ENCODE measurements at places on chromosomes 7 and 10. TPM values are rescaled to one million over a fixed set of nuclear protein-coding genes. Genes with fewer than 3 reads are reported as not detected.

Gene DYNC1I1
- total RNA-seq: not detected

GRCh38 chr7:135942614-135943013, 34.5 kb downstream of the MTPN start:
- no peak overlapping the region for H3K27ac ChIP-seq
- H3K4me1 ChIP-seq: peaks cover 14% of the 10 kb centered on the region
- H3K4me3 ChIP-seq: no peak overlapping the region
- peaks cover 11% of the 10 kb centered on the region for H3K36me3 ChIP-seq
- DNase-seq: no peak

DNA sequence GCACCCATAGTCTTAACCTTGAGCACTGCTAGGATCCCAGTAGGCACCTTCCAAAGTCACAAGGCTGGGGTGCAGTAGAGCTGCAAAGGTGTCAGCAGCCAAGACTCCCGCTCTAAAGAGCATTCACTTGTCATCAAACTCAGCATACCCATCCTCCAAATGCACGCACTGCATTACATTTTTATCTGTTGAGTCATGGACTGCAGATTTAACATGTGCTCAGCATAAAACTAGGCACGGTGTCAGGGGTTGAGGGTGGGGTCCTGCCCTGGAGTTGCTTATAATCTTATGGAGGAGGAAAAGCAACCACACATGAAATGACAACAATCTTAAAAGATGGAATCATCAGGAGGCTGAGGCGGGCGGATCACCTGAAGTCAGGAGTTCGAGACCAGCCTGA, 102.6 kb downstream of the PARP12 start:
- H3K4me3 ChIP-seq: no peak overlapping the region
- DNase-seq: no peak
- H3K27me3 ChIP-seq: peaks cover 2% of the 10 kb centered on the region
- H3K36me3 ChIP-seq: no peaks in the 10 kb centered on the region
- H3K4me1 ChIP-seq: no peaks in the 10 kb centered on the region

DNA sequence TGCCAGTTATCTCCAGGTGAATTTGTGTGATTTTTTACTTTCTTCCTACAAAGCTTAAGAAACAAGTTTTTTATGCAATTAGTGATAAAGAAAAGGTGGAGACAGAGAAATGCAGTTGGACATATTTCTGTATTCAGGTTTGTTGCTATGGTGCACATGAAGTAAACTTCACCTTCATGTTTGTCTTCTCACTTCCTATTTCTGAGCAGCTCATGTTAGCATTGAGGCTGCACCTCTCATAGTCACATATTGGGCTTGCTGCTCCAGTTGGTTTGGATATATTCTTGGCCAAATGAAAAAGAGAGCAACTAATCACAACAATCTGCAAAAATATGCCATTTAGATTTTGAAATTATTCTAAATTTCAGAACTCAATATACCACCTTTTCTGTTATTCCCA, 475.6 kb upstream of the ZWINT start:
- H3K4me3 ChIP-seq: no peak overlapping the region
- H3K27me3 ChIP-seq: no peaks in the 10 kb centered on the region
- no peak for DNase-seq

GRCh38 chr10:44513591-44513990, 128.7 kb upstream of the CXCL12 start:
- H3K4me1 ChIP-seq: no peaks in the 10 kb centered on the region
- no peak for DNase-seq
- no peaks in the 10 kb centered on the region for H3K36me3 ChIP-seq
- no peak overlapping the region for H3K4me3 ChIP-seq
- H3K27ac ChIP-seq: no peak overlapping the region

GRCh38 chr10:8520382-8520781, 465.9 kb downstream of the GATA3 start:
- H3K27me3 ChIP-seq: peaks cover 6% of the 10 kb centered on the region
- no peak overlapping the region for H3K27ac ChIP-seq
- no peaks in the 10 kb centered on the region for H3K36me3 ChIP-seq

DNA sequence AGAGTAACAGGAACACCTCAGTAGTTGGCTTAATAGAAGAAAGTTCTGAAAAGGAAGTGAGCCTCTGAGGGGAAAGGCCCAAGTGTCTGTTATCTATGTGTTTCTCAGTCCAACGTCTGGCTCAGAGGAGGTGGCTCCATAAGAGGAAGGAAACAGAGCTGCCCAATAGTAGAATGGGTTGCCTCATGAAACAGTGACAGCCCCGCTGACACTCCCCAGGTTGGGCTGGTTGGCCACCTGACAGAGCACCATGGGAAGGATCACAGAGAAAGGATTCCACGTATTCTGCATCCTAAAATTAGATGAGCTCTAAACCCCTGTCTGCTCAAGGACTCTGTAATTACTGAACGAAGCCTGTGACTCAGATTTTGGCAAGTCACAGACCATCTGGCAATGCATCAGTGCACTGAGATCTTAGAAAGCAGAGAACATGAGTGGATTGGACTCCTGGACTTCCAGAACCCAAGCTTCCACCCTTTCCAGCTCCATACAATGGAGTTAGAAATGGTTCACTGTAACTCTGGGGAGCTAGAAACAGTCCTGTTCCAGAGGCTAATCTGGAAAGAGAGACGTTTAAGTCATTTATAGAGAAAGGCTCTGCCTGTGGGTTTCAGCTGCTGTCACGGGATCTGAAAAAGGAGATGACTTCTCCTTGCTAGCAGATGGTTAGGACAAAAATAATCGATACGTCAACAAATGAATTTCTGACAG, 2.9 kb downstream of the PKD2L1 start:
- H3K36me3 ChIP-seq: no peaks in the 10 kb centered on the region
- H3K27me3 ChIP-seq: peaks cover 15% of the 10 kb centered on the region
- peak overlapping the region; percentile 45 for H3K4me3 ChIP-seq
- no peak for DNase-seq
- H3K4me1 ChIP-seq: peaks cover 13% of the 10 kb centered on the region

- no peak overlapping the region for H3K27ac ChIP-seq
- H3K36me3 ChIP-seq: no peaks in the 10 kb centered on the region
- H3K4me3 ChIP-seq: no peak overlapping the region
- no peaks in the 10 kb centered on the region for H3K27me3 ChIP-seq
- H3K4me1 ChIP-seq: no peaks in the 10 kb centered on the region
- DNase-seq: no peak
Measured at GRCh38 chr7:115356139-115356746, 434.3 kb downstream of the MDFIC start.

DNA sequence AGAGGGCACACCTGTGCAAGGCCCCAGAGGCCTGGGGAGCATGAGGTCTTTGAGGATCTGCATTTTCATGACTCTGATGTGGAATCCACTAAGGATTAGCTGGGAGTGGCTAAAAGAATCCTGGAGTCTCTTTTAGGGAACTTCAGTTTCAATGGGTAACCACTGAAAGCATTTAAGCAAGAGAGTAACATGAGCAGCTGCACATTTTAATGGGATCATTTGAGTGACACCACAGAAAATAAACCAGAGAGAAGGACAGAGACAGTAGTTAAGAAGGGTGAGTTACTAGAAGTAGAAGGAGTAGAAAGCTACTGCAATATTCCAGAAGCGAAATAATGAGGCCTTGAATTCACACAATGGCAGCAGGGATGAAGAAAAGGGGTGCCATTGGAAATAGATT, 5.2 kb downstream of the GOT1 start:
- H3K27ac ChIP-seq: peak overlapping the region; percentile 4
- peaks cover 9% of the 10 kb centered on the region for H3K36me3 ChIP-seq
- peaks cover 15% of the 10 kb centered on the region for H3K4me1 ChIP-seq
- no peak for DNase-seq

DNA sequence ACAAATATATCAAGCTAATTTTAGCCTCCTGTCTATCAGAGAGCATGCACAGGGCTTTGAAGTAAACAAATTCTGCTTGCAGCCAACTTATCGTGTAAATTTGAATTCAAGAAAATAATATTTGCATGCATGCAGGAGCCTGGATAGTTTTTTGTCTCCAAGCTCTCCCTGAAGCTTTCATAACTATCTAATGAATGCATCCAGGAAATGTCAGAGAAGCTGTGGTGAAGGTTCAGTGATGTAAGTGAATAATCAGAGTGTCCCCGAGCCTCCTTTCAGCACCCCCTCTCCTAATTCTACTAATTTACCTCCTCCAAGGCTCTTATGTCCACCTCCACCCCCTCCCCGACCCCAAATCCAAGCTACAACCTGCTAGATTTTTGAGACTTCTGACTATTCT, 172.0 kb upstream of the ZNF32 start:
- H3K27ac ChIP-seq: no peak overlapping the region
- peaks cover 3% of the 10 kb centered on the region for H3K36me3 ChIP-seq
- DNase-seq: no peak
- H3K4me1 ChIP-seq: peaks cover 40% of the 10 kb centered on the region
- no peaks in the 10 kb centered on the region for H3K27me3 ChIP-seq

DNA sequence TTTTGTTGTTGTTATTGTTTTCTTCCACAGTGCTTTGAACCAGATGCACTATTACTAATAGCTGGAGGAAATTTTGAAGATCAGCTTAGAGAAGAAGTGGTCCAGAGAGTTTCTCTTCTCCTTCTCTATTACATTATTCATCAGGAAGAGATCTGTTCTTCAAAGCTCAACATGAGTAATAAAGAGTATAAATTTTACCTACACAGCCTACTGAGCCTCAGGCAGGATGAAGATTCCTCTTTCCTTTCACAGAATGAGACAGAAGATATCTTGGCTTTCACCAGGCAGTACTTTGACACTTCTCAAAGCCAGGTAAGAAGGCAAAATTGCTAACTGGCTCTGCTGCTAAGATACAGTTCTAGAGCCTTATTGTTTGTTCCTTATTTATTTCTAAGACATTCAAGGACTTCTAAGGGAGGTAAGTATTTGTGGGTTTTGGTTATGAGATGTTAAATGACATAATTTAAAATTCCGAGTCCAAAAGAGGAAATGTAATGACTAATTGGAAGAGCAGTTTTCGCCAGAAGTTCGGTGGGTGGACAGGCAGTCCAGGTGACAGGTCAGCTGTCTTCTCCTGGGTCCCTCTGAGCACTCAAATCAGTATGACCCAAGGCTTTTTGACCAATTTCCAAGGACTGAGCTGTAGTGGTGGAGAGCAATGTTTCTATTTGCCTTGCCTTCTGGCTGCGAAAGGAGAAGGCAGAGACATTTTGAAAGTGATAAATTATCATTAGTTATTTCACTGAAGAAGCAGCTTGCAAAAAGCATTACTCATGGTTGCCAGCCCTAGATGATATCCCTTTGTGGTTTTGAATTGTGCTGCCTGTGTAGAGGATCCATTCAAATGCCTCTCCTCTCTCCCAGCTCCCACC, 10.1 kb downstream of the SLC39A12 start:
- DNase-seq: no peak
- no peaks in the 10 kb centered on the region for H3K4me1 ChIP-seq
- no peaks in the 10 kb centered on the region for H3K27me3 ChIP-seq
- no peak overlapping the region for H3K27ac ChIP-seq
- no peak overlapping the region for H3K4me3 ChIP-seq

Gene ADARB2
- 0.40 TPM for total RNA-seq

DNA sequence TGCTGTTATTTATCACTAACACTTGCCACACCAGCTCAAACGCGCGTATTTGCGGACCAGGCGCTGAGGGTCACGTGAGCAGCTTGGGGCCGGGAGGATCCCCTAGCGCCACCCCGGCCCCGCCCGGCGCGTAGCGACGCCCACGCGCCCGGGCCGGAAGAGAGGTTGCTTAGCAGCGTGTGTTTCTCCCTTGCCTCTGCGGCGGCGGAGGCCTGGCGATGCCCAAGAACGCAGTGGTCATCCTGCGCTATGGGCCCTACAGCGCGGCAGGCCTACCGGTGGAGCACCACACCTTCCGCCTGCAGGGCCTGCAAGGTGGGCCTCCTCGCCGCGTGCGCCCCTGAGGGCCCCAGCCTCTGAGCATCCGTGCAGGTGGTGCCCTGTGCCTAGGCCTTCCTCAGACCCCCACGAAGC, at the start of gene C10orf53:
Gene C10orf53 (plus strand): TSS at position 172 of the 414 bp plus-strand sequence. CDS start 47 bp downstream, at position 219.
- H3K27ac ChIP-seq: no peak within 1 kb of the TSS
- peak within 1 kb of the TSS; percentile 23 for H3K4me3 ChIP-seq
- H3K27me3 ChIP-seq: peaks cover 43% of the 10 kb centered on the region
- peaks cover 5% of the 10 kb centered on the region for H3K4me1 ChIP-seq

DNA sequence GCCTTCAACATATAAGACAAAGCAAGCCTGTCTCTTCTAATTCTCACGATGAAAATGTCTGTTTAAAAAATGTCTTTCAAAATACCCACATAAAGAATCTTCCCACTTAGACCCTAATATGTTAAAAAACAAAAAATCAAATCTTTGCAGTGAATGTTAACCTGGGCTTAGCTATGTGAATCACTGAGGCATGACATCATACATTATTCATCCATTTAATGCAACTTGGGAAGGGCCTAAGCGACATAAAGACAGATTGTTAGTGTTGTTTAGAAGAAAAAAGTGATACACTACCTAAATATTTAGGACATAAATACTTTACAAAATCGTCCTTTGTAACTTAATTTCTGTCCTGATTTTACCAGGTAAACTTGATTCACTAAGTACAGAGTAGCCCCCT, 648.5 kb upstream of the NRP1 start:
- H3K27me3 ChIP-seq: no peaks in the 10 kb centered on the region
- DNase-seq: no peak
- no peak overlapping the region for H3K27ac ChIP-seq
- H3K4me3 ChIP-seq: no peak overlapping the region

DNA sequence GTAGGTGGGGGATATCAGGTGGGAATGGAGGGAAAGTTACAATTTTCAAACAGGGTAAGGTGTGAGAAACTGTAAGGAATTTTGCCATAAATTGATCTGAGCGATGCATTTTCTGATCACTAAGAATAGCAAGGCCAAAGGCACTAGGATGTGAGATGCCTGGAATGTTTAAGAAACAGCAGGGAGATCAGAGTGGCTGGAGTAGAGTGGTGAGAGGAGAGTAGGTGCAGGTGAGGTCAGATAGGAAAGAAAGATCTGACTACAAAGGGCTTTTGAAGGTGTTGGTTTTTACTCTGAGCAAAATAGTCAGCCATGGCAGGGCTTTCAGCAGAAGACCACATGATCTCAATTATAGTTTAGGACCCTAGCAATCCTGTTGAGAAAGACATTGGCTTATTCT, 55.0 kb downstream of the HDAC9 start:
- H3K36me3 ChIP-seq: no peaks in the 10 kb centered on the region
- no peak overlapping the region for H3K4me3 ChIP-seq
- no peaks in the 10 kb centered on the region for H3K27me3 ChIP-seq
- DNase-seq: no peak
- H3K27ac ChIP-seq: no peak overlapping the region
- no peaks in the 10 kb centered on the region for H3K4me1 ChIP-seq

Gene AGFG2
- total RNA-seq: 51.6 TPM

Gene NYAP1
- 0.54 TPM for total RNA-seq

DNA sequence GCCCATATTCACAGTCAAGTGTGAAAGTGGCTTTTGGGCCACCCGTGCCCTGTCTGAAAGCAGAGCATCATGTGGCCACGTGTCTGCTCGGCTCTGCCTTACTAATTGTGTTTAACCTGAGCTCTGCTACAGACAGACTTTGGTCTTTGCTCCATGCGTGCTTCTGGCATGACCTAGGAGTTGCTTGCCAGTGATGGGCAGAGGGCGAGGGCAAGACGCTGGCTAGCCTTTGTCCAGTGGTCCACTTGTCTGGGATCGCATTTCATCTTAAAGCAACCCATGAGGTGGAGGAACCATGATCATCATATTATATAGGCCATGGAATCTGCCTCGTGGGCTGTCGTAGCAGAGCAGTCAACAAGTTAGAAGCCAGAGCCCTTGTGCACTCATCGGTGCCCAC, 123.3 kb upstream of the INSYN2A start:
- no peak overlapping the region for H3K4me3 ChIP-seq
- peaks cover 7% of the 10 kb centered on the region for H3K27me3 ChIP-seq
- no peaks in the 10 kb centered on the region for H3K36me3 ChIP-seq
- no peak for DNase-seq
- H3K4me1 ChIP-seq: no peaks in the 10 kb centered on the region
- no peak overlapping the region for H3K27ac ChIP-seq
